CD4-positive, alpha-beta T cell treated with Interleukin-2 at 100 ng/mL for 4 hours (primary cell): ENCODE measurements at places on chromosomes 1 and 21.

DNA sequence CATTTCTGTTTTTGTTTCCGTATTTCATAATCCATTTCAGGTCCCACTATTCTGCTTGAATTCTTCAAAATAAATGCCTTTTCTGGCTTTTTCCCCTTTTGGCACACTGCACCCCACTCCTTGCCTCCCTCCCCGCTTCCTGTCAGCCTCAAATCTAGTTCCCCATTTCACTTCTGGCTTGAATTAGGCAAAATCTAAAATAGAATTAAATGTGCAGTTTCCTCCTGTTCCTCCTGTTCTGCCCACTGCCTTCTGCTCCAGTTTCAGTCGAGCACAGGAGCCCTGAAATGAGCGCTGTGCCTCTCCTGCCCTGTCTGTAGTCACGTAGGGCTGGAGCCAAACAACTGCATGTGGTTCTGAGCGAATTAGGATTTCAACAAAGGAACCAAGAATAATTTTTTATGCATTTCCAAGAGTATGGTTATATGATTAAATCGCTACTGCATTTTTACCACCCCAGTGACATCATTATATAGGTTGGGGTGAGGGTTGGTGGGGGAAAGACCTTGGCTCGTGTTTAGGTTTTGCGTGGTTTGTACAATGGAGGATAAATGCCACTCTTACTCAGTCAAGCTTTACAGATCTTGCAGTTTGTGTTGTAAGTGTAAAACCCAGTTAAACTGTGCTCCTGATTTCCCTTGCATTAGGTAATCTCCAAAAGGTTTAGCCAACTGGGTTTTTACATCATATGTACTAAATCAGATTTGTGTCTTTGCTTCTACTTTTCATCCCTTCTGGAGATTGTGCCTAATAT, 114.9 kb downstream of the VPS13D start:
- peak; percentile 7 for DNase-seq

DNA sequence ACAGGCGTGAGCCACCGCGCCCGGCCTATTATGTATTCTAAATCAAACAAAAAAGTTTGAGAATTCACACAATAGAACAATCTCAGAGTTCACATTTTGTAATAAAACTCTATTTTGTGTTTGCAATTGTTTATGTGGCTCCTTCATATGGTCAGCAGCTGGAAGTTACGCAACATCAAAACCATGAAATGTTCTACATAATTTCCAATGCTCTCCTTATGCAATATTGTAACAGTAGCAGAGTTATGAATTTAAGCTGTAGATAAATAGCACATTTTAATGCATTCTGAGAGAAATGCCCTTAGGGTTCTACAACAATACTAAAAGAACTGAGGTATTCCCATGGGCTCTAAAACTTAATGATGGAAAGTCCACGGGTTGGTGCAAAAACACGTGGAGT, 62.3 kb upstream of the COL11A1 start:
- DNase-seq = no peak

GRCh38 chr1:206905295-206906164, 8.3 kb downstream of the IL24 start:
- peak; percentile 53 for DNase-seq

- no peak for DNase-seq
Observed at GRCh38 chr1:59900640-59901039, 25.9 kb downstream of the CYP2J2 start.

GRCh38 chr1:83583351-83584014, 415.4 kb downstream of the TTLL7 start:
- peak; percentile 25 for DNase-seq

GRCh38 chr1:44543064-44543744, 131.1 kb downstream of the TMEM53 start:
- no peak for DNase-seq

DNA sequence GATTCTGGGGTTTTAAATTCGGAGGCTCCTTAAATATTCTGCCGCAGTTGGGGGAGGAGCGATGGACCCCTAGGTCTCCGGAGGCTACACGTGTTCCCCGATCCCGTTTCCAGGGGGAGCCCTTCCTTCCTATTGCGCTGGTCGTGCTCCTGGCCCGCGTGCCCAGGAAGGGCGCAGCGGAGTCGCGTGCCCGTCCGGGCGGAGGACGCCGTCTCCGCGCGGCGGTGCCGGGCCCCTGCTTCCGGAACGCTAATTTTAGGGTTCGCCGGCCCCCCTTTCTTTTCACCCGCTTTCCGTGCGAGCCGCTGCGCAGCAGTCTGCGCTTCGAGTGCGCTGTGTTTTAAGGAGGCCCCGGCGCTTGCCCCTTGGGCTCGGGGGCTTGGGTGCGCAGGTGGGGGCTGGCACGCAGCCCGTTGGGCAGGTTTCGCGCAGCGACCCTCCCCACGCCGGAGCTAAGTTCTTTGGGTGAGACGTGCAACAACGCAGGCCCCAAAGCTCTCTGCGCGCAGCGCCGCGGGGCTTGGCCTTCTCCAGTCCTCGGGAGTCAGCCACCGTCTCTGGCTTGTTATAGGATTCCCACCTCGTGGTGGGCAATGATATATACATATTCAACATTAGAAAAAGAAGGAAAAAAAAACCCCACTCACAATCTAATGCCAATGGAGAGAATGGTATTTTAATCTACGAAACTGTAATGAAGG, 43.5 kb upstream of the DNAJC6 start:
- DNase-seq = peak; percentile 24

GRCh38 chr1:214709241-214709640, 106.2 kb downstream of the CENPF start:
- DNase-seq = no peak

DNA sequence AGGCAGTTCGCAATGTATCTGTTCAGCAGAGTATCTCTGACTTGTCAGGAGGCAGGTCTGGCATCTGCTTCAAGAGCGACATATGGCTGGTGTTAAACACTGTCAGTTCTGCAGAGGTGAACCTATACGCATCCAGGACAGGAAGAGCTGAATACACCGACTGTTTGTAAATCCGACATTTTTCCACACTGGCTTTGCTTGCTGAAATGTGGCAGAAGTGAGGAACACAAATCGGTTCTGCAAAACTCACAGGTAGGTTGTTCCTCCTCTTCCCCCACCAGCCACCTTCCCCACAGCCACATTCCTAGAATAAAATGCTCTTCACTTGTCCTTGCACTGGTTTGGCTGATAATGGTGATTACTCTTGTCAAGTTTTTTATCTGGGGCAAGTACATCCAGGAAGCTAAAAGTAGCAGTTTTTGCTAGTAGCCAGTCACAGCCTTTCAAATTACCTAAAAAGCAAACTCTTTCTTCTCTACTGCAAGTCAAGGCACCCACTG, 289.2 kb downstream of the GRIK1 start:
- DNase-seq = no peak

GRCh38 chr21:39005502-39005787, 177.8 kb downstream of the PSMG1 start:
- DNase-seq = no peak

GRCh38 chr1:38073534-38074301, 27.1 kb upstream of the POU3F1 start:
- no peak for DNase-seq

DNA sequence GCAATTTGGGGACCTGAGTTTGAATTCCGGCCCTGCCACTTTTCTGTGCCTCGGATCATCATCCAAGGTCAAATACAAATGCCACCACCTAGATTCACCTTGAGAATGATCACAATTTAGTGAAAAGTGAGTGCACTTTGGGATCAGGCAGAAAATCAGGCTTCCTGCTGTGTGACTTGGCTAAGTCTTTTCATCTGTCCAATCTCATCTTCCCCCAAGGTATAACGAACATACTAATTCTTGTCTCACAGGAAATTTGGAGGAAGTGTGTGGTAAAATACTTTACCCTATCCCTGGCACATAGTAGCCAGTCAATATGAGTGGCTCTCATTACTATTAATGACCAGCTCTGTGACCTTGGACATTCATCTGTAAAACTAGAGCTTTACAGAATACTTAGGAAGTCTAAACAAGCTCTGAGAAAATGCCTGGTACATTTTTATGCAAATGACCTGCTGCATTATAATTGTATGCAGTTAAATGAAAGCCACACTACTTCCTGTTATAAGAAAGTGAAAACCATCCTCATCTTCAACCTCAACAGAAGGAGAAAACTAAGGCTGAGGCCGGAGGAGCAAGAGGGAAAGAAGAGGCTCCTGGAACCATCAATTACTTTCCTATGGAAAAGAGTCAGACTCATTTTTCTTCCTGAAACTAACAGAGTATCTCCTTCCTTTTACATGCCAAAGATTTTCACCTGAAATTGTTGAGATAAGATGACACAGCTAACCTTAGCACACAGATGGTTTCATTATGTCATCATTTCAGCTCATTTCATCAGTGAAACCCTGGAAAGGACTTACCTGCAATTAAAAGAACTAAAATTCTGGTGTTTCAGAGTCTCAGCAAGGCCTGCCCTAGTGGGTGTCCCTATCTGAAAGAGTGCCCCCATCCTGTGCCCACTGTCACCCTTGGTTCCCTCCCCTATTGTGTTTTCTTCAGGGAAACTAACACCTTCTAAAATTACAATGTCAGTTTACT, 32.6 kb upstream of the RGS8 start:
- no peak for DNase-seq

DNA sequence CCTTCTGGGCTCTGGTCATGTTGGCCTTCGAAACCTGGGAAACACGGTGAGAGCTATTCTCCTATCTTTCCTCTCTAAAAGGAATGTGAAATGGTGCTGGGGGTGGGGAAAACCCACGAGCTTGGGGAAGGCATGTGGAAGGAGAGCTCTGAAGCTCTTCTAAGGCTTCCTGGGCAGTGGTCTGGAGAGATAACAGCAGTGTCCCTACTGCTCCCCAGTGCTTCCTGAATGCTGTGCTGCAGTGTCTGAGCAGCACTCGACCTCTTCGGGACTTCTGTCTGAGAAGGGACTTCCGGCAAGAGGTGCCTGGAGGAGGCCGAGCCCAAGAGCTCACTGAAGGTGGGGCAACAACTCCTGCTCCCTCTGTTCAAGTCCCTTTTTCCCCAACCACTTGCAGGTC, 2.8 kb downstream of the USP21 start:
- DNase-seq = no peak

DNA sequence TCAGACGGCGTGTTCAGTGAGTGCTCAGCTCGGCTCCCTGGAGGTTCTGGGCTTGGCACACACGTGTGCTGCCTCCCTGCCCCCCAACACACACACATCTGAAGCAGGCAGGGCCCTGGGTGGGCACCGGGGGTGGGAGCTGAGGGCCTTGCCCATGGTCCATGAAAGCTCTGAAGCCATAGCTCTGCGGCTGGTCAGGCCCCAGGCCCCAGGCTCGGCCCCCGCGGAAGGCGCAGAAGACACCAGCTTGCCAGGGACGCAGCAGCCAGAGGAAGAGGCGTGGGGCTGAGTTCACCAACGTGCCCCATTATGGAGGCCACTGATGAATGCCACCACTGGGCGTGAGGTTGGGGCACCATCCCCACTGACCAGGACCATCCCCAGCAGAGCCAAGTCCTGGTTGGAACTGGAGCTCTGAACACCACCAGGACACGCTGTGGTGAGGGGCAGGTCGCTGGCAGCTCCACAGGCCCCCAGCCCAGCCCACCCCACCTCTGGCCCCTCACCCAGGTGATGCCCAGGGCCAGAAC, 4.2 kb downstream of the AURKAIP1 start:
- no peak for DNase-seq

- DNase-seq = no peak
Observed at GRCh38 chr21:27426196-27426595, 459.3 kb upstream of the ADAMTS5 start.

DNA sequence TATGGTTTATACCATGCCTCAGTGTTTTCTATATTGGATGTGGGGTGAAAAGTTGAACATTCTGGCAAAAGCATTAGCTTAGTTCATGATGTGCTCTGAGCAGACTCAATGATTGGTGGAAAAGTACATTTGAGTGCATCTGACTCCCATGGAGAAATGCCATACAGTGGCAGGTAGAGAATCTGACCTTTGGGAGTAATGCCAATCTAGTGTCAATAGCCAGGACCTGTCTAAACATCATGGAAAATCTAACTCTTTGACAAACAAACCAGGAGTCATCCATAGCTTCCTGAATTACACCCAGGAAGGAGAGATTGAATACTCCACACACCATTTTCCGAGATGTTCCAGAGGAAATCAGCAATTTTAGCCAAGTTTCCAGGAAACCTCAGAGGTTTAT, 51.0 kb downstream of the XCL1 start:
- DNase-seq = no peak

DNA sequence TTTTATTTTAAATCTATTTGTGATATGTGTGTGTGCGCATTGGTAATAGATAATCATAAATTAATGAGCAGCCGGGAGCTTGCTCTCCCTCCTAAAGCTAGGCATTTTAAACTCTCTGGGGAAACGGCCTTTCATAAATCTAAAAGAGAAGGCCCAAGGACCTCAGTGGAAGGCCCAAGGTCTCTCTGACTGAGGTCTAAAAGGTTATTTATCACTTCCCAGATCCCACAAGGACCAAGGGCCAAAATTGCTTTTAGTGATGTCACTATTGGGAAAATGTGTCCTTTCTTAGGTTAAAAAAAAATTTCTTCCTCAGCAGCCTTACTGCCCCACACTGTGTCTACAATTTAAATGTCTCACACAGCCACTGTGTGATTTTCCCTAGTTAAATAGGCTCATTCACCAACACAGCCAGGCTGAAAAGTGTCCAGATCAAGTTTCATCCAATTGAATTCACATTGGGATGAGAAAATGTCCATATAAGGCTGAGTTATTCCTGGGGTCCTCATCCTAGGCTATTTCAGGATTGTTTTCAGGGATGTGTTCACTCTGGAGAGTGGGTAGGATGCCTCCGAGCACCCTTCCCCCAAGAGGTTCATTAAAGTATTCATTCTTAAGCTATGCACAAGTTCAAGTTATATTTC, 46.1 kb downstream of the SLC44A3 start:
- DNase-seq = no peak

GRCh38 chr21:43287795-43288755, 119.3 kb downstream of the CRYAA start:
- DNase-seq = no peak

DNA sequence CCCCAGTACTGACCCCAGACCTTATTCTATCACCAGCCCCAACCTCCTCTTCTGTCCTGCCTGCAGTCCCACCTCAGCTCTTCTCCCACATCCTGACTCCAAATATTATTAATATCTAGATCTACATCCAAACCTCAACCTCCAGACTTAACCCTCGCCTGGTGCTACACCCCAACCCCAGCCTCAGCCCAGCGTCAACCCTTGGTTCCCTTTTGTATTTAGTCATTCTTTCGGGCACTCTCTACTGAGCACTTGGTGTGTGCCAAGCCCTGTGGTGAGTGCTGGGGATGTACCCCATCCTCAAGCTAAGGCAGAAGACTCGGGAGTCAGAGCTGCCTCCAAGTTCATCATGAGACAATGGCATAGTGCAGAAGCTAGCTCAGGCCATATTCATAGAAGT, 1.1 kb downstream of the SHISAL2A start:
- peak; percentile 27 for DNase-seq

- DNase-seq = no peak
Observed at GRCh38 chr1:227131193-227131592, 187.1 kb downstream of the CDC42BPA start.

GRCh38 chr1:89523572-89524368, 859 bp upstream of the LRRC8B start:
- peak; percentile 61 for DNase-seq

- DNase-seq = no peak
Observed at GRCh38 chr1:116807394-116808199, 53.4 kb downstream of the CD2 start.
